ENCODE measurements at places on chromosomes 5 and 9. TPM values are rescaled to one million over a fixed set of nuclear protein-coding genes. Genes with fewer than 3 reads are reported as not detected.

GRCh38 chr9:2420543-2420942, 201.0 kb upstream of the VLDLR start:
- no peak for DNase-seq

The OLFM1 gene
- not detected for total RNA-seq

The ROR2 gene
- total RNA-seq, result 0.43 TPM

GRCh38 chr9:95505072-95505716, 11.6 kb downstream of the PTCH1 start:
- no peak for DNase-seq

DNA sequence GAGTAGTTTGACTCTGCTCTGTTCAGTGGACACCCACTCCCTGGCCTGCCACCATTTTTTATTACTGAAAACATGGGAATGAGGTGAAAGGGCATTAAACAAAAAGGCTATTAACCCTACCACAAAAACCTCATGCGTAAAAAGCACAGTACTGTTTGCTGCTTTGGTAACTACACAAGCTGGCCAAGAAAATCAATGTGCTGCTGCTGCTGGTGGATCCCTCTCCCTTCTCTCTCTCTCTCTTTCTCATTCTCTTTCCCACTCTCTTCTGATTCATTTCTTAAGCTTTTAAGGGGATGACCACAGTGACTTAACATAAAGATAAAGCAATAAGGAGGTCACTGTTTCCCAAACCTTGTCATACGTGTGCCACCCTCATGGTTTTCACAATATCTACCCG, 183.2 kb upstream of the TBC1D2 start:
- no peak for DNase-seq

DNA sequence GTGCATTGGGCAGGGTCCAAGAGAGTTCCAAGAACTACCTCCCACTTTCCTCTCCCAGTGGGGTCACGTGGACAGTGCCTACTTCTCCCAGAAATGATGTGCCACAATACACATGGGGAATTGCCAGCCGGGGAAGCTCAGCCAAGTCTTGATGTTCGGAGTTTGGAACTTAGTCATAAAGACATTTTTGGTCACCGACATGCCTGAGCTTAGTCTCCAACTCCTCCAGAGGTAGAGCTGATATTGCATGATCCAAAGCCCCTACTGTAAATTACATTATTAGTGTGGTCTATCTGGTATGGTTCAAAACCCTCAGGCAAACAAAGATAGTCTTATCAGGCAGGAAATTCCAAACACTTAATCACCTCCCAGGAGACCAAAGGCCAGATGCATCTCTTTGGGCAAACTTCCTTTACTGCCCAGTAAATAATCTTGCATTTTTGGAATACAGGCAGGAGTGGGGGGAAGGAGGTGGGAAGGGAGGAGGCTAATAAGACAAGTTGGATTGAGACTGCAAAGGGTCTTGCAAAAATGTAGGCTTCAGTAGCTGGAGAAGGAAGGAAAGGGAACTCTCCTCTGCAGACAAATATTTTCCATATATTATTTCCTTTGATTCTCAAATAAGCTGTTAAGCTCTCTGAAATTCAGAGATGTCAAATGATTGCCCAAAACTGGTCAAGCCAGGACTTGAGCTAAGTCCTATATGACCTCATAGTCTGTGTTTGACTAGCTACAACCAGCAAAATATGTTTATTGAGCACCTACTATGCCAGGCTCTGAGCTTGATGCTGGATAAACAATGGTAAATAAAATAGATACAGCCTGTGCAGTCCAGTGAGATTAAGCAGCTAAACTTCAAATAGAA, 99.4 kb downstream of the DRD1 start:
- DNase-seq, result no peak

The CTNNA1 gene
- 2.9 TPM for total RNA-seq

DNA sequence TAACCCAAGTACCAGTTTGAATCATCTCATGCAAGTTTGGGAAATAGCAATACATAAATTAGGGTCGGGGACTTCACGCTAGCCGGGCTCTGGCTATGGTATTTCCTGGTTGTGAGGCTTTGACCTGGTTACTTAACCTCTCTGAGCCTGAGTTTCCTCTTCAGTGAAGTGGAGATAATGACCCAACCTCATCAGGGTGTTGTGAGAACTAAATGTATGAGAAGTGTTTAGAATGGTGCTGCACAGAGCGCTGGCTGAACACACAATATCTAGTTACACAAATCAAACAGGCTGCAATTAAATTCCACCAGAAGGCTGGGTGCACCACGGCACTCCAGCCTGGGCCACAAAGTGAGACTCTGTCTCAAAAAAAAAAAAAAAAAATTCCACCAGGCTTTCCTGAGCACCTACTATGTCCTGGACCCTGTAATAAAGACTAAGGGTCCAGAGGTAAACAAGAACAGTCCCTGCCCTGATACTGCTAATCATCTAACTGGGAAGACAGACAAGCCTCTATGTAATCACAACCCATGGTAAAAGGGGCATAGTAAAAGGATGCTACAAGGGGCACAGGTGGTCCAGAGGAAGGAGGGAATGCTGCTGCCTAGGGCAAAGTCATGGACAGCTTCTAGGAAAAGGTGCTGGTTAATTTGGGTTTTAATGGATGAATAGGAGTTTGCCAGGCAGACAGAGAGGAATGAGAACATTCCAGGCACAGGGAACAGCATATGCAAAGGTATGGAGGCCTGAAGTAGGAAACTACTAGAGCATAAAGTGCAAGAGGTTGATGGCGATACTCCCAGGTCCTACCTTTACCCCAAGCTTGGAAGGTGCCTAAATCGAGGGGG, 27.7 kb downstream of the DUSP1 start:
- no peak for DNase-seq

- DNase-seq, result no peak
These were observed 207.8 kb downstream of the DRD1 start for GRCh38 chr5:175236176-175236575.

- DNase-seq, result no peak
These were observed 14.9 kb upstream of the C5orf63 start for GRCh38 chr5:127088251-127088650.

DNA sequence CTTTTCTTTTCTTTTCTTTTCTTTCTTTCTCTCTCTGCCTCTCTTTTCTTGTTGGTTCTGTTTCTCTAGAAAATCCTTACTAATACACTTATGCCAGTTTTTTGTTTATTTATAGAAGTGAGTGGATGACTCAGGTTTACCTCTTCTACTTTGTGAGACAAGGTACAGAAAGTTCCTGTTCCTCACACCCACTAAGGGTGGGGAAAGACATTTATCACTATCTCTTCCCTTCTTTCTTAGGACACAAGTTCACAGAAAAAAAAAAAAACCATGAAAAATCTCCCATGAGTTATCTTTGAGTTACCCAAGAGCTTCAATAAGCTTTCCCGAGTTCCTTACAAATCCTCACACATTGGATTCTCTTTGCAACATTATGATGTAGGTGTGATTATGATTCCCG, 60.9 kb upstream of the CD180 start:
- DNase-seq, result no peak

The MRPS2 gene
- total RNA-seq, result 31.9 TPM

DNA sequence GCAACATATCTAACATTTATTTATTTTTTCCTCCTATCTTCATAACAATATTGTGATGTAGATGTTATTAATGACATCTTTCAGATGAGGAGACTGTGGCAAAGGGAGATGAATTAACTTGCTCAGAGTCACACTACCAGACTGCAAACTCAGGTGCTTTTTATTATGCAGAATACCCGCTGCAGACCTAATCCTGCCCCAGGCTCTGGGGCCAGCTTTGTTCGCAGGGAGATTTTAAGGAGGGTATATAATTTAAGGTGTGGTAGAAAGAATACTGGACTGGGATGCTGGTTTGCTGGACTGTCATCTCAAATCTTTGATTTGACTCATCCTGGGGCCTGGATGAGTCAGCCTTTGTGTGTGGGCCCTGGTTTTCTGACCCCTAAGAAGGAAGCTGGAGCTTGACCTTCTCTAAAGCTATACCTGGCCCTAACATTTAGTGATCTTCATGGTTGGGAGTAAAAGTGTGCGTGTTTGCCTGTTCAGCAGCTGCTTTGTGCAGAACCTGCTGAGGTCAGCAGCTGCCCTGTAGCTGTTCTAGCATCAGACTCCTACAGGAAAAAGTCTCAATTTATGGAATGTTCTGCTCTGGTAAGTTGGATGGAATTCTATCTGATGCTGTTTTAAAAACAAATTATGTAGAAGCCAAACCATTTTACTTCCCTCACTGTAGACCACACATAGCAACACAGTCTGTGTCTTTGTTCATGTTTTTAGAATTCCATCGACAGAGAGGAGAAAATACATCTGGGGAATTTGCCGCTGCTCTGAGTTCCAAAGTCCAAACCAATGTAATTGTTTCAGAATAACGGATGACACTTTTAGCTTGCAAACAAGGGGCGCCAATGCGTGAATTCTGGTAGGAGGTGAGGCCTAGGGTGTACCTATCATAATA, 4.5 kb downstream of the SLC36A1 start:
- no peak for DNase-seq

The SGTB gene
- total RNA-seq, result 79.5 TPM

The IL17B gene
- total RNA-seq, result not detected

DNA sequence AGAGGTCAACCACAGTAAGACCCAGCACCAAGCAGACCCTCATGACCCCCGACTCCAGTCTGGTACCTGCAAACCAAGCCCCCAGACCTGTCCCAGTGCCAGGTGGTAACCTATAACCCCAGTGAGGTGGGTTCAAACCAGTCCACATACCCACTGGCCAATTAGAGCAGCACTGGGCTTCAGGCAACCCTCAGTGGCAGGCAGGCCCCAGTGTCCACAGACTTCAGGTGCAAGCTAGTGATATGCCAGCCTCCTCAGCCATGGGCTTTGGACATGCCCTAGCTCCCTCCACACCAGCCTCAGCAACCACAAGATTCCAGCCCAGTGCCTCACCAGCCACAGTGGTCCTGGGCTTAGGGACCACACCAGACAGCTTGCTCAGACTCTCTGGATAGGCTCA, 276.6 kb downstream of the DTWD2 start:
- DNase-seq, result no peak

The PDZD2 gene
- 0.81 TPM for total RNA-seq

DNA sequence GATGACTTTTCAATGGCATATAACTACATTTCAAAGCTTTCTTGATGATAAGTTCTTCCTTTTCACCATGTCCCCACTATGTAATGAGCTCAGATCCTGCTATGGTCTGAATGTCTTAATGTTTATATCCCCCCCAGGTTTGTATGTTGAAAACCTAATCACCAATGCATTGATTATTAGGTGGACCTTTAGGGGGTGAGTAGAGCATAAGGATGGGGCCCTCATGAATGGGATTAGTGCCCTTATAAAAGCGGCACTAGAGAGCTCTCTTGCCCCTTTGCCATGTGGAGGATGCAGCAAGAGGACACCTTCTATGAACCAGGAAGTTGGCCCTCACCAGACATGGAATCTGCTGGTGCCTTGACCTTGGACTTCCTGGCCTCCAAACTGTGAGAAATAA, 316.8 kb downstream of the ARHGEF28 start:
- DNase-seq, result no peak

DNA sequence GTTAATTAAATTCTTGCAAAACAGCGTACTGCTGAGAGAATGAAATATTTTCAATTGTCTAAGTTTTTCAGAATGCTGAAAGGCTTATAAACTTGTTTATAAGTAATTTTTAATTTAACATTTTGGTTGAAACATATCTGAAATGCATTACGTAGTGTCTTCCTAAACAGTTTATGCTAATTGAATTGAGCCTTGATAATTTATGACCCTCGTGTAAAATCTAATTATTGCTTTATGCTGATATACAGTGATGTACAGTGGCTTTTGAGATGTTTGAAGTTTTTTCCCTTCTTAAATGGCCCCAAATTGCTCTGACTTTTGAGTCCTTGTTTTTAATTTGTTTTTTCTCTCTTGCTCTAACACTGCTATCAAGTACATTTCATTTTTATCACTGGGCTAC, 262.7 kb downstream of the FBXL7 start:
- no peak for DNase-seq
